Stimulated activated CD4-positive, alpha-beta T cell treated with anti-CD3 and anti-CD28 coated beads, Interleukin-15, amount 100 ng/mL, for 48 hours (primary cell): ENCODE measurements at places on chromosomes 3 and 15.

- no peak for DNase-seq
Measured at GRCh38 chr3:123157598-123158287, 44.0 kb upstream of the SEC22A start.

DNA sequence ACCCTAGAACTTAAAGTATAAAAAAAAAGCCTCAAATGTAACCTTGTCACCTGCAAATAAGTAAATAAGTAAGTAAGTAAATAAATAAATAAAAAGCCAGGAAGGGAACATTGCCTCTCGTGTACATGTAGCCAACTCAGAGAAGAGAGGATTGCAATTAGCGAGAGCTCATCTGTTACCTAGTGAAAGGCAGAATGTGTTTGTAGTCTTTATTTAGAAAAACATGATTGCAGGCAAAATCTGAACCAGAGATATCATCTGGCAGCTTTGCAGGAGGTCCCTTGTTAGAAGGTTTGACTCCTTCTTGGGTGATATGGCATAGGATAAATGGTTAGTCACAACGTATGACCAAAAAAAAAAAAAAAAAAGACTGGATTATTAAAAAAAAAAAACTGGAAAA is 71.6 kb upstream of the SYN2 start:
- no peak for DNase-seq

GRCh38 chr3:17852217-17852616 is 109.8 kb upstream of the TBC1D5 start:
- no peak for DNase-seq

DNA sequence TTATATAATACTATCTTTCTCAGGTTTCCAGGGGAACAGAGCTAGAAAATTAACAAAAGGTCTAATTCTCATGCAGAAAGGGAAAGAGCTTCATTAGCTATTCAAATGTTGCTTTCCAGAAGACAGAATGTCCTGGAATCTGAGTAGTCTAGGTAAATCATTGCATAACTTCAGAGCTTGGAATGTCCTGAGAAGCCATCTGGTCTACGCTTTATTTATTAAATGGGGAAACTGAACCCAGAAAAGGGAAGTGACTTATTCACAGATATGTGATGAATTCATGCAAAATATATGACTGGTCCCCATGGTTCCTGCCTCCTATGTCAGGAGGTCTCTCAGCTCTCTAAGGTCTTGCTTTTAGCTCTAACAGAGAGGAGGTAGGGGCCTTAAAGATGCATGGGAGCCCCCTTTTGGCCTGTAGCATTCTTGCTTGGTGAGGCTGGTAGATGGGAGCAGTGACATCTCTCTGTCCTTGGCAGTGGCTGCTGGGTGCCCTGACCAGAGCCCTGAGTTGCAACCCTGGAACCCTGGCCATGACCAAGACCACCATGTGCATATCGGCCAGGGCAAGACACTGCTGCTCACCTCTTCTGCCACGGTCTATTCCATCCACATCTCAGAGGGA is 99.2 kb downstream of the CEMIP start:
- no peak for DNase-seq

- DNase-seq = peak; percentile 14
Measured at GRCh38 chr3:42159706-42160472, 68.7 kb downstream of the TRAK1 start.

DNA sequence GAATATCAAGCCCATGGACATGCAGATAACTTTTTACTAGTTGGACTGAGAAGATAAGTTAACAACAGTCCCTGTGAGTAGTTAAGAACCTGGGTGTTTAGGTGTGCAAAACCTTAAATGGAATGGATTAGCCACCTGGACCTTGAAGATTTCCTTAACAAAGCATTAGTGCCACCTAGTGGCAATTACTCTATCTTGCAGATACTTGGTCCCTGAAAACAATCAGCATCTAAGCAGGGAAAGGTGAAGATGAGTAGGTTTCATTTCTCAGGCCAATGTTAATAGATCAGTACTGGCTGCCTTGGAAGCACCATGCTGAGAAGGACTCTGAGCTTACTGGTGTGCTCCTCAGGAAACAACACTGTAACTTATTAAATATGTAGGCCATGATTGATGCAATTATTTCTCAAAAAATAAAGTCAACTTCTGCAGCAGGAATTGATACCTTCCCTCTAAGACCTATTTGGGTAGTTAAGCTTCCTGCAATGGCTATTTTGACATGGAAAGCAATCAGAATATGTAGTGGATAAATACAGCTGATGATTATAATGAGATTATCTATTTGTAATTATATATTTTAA is 329.4 kb downstream of the TBC1D5 start:
- no peak for DNase-seq

DNA sequence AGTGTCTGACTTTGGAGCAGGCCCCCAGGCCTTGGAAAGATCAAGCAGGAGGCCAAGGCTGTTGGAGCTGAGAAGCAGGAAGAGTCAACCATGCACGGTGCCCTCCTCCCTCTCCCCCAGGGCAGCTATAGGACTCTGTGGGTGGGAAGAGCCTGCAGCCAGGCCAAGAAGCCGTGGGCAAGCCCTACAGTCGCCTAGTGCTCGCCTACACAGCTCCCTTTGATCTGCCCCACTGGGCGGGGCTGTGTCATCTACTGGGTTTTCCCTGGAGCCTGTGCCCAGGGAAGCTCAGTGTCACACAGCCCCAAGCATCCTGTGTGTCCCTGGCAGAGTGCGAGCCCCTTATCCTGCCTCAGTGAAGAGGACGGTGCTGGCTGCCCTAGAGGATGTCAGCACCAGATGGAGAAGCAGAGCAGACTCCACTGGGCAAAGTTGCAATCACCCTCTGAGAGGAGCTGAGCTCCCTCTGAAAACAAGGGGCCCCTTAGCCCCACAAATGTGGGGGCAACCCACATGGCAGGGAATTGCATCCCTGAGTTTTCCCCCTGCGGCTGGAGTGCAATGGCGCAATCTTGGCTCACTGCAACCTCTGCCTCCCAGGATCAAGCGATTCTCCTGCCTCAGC is 72.2 kb downstream of the KLF13 start:
- no peak for DNase-seq

GRCh38 chr3:28349469-28350000 is 911 bp upstream of the AZI2 start:
- no peak for DNase-seq

- DNase-seq = no peak
Measured at GRCh38 chr3:185519021-185519420, 20.2 kb upstream of the TMEM41A start.

DNA sequence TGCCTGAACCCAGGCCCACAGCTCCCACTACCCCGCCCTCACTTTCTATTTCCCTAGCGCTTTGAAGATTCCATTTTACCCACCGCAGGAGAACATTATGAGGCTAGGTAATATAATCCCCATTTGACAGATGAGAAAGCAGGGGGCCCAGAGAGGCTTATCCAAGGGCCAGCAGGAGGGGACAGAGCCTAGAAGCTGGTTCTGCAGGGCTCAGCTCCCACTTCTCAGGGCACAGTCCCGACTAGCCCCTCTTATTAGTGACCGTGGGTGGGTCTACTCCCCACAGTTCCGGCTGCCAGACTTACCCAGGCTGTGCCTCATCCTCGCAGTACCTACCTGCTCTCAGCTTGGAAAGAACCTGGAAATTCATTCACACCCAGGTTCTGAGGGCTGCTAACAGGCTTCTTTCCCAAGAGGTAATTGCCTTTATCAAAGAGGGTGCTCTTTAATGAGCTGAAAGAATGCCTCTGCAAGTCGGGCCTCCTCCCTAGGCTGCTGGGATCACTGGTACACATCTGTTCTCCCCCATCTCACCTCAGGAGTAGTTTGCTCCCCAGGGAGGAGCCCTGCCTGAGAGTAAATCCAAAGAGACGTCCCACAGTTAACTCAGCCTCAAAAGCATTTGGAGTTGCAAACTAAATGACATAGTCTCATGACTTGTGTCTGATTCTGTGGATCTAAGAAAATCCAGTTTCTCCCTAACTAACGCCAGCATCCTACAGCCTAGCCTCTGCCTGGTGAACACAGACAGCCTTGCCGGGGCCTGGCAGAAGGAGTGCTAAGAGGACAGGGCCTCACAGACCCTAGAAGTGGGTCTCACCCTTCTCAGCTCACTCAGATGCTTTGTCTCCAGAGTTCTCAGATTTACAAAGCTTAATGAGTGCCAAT is 125.0 kb downstream of the CHSY1 start:
- no peak for DNase-seq

DNA sequence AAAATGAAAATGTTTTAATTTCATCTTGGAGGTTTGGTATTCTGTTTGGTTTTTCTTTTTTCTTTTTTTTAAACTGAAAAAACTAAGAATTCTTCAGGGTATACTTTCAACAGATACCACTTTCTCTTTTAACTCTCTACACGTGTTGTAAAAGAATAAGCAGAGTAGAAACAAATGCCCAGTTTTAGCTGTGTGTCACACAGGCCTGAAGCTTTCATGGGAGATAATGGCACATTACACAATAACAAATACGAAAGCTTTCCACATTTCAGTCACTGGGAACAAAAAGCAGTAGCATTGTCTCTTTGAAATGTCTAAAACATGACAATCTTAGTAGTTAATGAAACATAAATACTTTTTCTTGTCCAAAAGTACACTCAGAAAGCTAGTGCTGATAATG is 818.5 kb downstream of the TBL1XR1 start:
- no peak for DNase-seq

DNA sequence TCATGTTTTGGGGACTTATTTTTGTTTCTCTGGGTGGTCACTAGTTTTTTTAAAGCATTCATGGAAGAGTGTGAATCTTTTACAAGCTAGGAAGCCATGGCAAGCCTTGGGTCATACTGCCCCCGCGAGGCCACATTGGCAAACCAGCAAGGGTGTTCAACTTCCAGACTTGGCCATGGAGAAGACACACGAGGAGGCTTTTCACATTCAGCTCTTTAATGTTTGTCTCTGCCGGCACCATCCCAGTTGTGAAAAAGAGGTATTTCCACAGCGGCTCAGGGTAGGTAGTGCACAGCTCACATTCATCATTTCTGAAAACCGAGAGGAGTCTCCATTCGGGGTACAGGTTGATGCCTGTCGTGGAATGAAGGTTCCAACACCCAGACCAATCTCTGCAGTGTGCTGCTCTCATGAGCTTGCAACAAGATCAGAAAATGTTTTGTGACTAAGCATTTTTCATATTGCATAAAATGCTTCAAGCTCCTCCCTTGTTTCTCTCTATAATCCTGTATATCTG is 7.7 kb downstream of the CCR5 start:
- DNase-seq = peak; percentile 43

DNA sequence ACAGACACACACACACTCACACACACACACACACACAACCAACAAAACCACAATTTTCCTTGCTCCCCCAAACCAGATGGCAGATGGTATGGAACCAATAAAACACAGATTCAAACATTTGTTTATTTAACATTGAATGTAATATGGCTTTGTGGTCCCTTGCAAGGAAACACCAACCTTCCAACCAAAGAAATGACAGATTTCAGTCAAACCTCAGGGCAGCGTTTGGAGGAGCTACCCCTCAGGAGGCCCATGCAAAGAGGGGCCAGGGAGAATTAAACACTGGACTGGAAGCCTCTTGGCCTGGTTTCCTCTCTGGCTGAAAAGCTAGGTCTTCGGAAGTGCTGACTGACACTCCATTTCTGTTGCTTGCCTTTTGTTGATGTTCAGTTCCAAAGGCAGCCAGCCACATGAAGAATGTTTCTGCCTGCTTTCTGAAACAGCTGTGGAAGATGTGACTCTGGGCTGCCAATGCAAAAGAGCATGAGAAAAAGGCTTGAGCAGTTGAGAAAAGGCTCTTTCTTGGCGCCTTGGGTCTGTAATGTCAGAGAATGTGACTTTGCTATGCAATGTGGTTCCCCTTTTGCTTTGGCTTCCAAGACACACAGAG is 296.1 kb downstream of the RPLP1 start:
- no peak for DNase-seq

DNA sequence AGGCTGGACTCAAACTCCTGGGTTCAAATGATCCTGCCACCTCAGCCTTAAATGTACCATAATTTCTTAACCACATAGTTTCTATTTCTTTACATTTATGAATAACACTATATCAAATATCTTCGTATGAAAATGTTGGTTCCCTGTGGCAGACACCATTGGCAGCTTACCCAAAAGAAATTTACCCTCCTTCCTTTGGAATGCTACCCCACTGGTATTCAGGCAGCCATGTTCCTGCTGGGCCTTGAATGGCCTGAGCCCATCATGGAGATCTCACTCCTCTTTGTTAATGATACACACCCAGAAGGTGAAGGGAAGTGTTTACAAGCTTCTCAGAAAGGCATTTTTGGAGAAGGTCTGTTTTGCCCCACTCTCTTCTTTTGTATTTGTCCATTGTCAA is 94.3 kb upstream of the RNF7 start:
- DNase-seq = no peak

- no peak for DNase-seq
Measured at GRCh38 chr3:108442281-108442680, 68.1 kb downstream of the MYH15 start.

DNA sequence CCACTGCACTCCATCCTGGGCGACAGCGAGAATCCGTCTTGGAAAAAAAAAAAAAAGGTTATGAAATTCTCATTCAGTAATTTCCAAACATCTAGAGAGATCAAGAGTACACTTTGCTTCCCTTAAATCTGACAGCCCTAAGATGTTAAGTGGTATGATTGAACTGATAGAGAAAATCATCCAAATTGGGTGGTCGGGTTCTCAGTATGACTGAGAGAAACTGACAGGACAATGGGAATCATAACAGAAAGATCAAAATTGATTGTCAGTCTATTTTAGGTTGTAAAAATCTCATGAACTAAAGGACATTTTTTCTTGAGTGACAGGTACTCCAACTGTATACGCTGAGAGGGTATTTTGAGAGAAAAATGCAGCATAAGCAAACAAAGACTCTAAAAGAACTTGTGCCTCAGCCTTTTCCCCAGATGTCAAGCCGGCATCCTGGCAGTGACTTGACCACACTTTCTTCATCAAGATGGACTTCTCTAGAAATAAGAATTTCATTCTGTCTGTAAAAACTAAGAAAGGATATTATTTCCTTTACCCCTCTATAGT is 65.8 kb downstream of the MYO5A start:
- no peak for DNase-seq

GRCh38 chr3:185188816-185189215 is 36.0 kb upstream of the C3orf70 start:
- DNase-seq = no peak

GRCh38 chr15:34161329-34161963 is 48.5 kb downstream of the KATNBL1 start:
- DNase-seq = no peak

- no peak for DNase-seq
Measured at GRCh38 chr3:25801786-25802185, 11.9 kb downstream of the OXSM start.

DNA sequence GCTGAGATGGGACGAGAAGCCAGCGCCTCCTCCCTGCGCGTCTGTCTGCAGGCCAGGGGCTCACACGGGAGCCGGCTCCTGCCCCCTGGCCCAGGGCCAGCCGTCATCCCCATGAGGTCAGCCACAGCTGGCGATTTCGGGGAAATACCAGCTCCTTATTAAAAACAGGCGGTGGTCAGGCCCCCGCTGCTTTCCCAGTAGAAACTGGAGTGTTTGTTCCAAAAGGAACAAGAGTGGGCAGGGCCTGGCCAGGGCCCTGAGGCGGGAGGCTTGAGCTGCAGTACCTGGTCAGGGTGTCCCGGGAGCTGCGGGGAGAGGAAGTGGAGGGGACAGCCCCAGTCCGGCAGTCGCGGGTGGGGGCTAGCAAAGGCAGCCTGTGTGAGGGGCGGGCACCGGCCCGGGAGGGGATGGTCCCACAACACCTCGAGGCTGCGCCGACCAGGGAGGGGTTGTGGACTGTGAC is 17.8 kb downstream of the MYL3 start:
- no peak for DNase-seq

- DNase-seq = no peak
Measured at GRCh38 chr3:15460891-15461531, 33.6 kb downstream of the EAF1 start.
